ENCODE measurements at places on chromosomes 4 and X.

GRCh38 chr4:17309567-17310268, 202.2 kb downstream of the QDPR start:
- DNase-seq: no peak

DNA sequence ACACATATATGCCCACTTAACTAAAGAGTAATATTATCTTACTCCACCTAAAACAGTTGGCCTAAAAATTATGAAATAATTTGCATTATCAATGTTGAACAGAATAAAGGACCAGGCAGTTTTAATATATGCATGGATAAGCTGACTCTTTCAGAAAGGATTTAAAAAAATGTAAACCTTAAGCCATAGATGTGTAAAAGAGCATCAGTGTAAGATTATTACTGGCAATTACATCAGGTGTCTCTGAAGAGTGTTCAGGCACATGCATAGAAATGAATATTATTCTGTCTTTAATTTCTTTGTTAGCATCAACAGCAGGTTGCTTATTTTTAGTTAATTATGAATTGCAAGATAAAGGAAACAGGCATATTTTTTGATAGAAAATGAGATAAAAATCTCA, 1353.8 kb downstream of the C4orf33 start:
- DNase-seq: no peak

DNA sequence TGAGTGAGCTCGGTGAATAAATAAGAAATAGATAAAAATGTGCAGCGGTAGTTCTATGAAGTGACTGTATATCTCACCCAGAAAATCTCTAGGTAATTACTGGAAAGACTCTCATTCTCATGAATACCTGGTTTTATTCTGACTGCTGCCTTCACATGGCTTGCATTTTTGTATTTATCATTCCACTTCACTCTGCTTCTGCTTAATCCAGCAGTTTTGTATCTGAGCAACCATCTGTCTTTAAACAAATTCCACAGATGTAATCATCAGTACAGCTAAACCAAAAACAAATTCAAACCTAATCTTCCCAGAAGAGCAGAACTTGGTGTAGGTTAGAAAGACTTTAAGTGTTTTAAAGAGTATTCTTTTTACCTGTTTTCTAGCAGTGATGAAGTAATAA, 11.2 kb upstream of the ALB start:
- DNase-seq: no peak

- DNase-seq: no peak
Observed at GRCh38 chr4:36274158-36274557, 7.3 kb upstream of the DTHD1 start.

All from activated CD8-positive, alpha-beta memory T cell treated with anti-CD3 and anti-CD28 coated beads for 4 hours (primary cell).